ENCODE measurements at places on chromosomes 7 and 10. TPM values are rescaled to one million over a fixed set of nuclear protein-coding genes. Genes with fewer than 3 reads are reported as not detected.

The SLC13A1 gene
- not detected for total RNA-seq

The NANOS1 gene
- 0.43 TPM for total RNA-seq

The MSMB gene
- total RNA-seq, result not detected

The ANKRD7 gene
- total RNA-seq, result 0.22 TPM
